ENCODE measurements at places on chromosomes 7 and 10. TPM values are rescaled to one million over a fixed set of nuclear protein-coding genes. Genes with fewer than 3 reads are reported as not detected.

Gene ECHDC3
- total RNA-seq: 9.4 TPM

Gene MLXIPL
- total RNA-seq: 1.4 TPM

Gene TMEM26
- total RNA-seq: 0.06 TPM

Gene RASA4B
- 2.2 TPM for total RNA-seq

Gene GPR85
- not detected for total RNA-seq

Gene CARD11
- total RNA-seq: 1.5 TPM

Gene GPR15LG
- not detected for total RNA-seq

Gene SLC13A4
- not detected for total RNA-seq

Gene ASZ1
- total RNA-seq: not detected

Gene AKR1C8
- total RNA-seq: not detected

Gene PRTFDC1
- total RNA-seq: 17.3 TPM

Gene METTL27
- total RNA-seq: 10.8 TPM

Gene MYOZ1
- not detected for total RNA-seq

Gene IQUB
- total RNA-seq: 0.11 TPM

Gene SEMA3E
- 1.8 TPM for total RNA-seq

Gene PRPS1L1
- total RNA-seq: not detected

Gene GPR146
- total RNA-seq: 1.7 TPM

Gene ASAH2
- 3.1 TPM for total RNA-seq

Gene TMEM229A
- not detected for total RNA-seq

Gene TWIST1
- total RNA-seq: 4.4 TPM

Gene CCL24
- total RNA-seq: not detected

Gene OR2A1
- not detected for total RNA-seq

Gene PTPN20
- 3.9 TPM for total RNA-seq

Gene SPDYE6
- total RNA-seq: not detected

Gene HILPDA
- total RNA-seq: 24.4 TPM

Gene MCM10
- 21.2 TPM for total RNA-seq

Gene DOCK4
- total RNA-seq: 4.8 TPM

Gene PLEKHA1
- total RNA-seq: 21.4 TPM

Gene HELLS
- 23.8 TPM for total RNA-seq

Gene TMEM254
- total RNA-seq: 23.6 TPM

Gene ZNF398
- 9.3 TPM for total RNA-seq

Gene ZNF365
- 0.98 TPM for total RNA-seq

Gene HTR5A
- total RNA-seq: not detected

Data from A549 treated with Mapracorat at 1 μM for 4 hours (cell line).